ENCODE measurements at places on chromosomes 5 and 9.

DNA sequence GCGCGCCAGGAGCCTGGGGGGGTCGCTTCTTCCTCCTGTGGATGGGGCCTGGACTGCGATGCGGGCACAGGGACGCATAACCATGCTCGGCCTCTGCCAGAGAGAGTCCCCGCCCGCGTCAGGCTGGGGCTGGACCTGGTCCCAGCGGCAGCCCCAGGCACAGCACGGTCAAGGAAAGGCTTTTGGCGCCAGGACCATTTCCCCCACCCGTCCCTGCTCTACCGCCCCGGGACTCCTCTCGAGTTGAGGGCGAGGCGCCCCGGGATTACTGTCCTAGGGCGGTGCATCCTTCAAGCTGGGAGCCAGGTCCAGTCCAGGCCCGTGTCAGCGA, 341 bp downstream of the MXD3 start:
- DNase-seq, result peak; percentile 65

DNA sequence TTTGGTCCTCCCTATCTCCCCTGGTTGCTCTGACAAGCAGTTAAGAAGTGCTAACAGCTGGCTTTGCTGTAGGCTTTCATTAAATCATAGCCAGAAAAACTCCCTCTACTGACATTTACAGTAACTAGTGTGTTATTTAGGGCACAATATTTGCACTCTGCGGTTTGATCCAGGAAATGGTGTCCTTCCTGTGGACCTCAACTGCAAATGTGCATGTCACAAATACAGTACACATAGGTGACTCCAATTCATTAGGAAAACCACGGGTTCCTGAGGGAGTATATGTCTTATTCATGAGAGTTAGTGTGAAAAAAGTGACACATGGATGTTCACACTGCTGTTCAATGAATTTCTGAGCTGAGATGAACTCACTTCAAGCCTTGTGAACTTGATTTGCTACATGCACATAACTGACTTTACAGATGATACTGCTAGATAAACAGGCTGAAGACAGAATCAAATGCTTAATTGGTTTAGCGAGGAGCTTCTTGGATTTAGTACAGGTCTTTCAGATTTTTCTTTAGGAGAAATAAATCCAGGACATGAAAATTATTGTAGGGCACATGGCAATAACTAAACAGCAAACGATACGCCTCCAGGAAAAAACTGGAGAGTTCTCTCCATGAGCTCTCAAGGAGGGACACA, 281.5 kb downstream of the EFNA5 start:
- no peak for DNase-seq

DNA sequence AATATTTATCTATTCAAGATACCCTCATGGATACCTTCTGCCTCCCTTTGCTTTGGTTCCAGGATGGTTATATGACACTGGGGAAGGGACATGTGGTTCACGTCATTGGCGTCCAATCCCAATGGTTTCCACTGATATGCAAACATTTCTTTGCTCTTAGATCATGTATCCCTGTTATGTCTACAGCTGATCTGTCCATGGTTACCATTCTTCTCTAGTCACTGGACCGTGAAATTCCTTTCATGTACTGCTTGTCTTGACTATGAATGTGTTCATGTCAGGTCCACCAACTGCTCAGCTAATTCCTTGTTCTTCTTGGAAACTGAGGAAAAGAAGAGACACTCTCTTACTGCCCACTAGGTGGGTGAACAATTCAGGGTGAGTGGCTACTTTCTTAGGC, 391.1 kb upstream of the ZNF608 start:
- DNase-seq, result no peak

GRCh38 chr9:36597412-36598178, 24.9 kb downstream of the MELK start:
- no peak for DNase-seq

DNA sequence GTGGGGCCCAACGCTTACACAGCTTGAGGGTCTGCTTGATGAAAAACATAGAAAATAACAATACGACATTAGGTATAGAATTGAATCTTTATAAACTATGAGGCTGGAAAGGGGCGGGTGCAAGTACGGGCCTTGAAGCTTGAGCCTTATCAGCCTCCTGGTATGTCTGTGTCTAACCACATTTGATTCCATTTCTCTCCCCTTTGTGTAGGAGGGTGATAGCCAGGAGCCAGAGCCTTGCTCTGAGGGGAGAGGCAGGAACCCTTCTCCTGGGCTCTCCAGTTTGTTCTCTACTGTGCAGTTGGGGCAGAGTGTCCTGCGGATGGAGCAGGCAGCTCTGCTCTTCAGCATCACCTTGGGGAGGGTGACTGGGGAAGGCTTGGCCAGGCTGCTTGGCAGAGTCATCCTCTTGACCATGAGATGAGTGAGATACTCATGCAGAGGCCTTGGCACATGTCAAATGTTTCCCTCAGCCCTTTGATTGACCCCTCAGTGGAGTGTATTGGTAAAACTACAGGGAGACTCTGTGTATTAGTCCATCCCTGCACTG, 153.5 kb downstream of the SEMA6A start:
- DNase-seq, result no peak

GRCh38 chr9:16039988-16040761, 487.3 kb downstream of the CCDC171 start:
- DNase-seq, result no peak

DNA sequence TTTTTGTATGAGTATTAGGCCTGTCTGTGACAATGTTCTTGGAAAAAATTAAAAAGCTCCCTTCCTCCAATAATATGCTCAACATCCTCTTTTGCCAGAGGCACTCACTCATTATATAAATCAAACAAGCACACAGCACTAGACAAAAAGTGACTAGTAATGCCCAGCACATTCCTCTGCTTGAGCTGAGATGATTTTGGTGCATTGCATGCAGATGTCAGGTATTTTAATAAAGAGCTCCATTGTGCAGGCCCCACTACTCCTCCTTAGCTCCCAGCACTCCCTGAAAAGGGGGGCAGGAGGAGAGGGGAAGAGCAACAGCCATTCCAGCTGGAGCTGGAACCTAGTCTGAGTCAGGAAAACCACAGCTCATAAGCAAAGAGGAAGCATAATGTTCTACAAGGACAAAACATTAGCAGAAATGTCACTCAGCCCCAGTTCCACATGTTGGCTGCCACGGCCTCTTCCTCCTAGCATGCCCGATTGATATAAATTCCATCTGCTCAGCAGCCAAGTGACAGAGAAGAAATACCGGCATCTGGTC, 348.5 kb downstream of the BNC2 start:
- no peak for DNase-seq

- DNase-seq, result no peak
These were observed 1041.0 kb downstream of the TLE1 start for GRCh38 chr9:80648336-80648735.

DNA sequence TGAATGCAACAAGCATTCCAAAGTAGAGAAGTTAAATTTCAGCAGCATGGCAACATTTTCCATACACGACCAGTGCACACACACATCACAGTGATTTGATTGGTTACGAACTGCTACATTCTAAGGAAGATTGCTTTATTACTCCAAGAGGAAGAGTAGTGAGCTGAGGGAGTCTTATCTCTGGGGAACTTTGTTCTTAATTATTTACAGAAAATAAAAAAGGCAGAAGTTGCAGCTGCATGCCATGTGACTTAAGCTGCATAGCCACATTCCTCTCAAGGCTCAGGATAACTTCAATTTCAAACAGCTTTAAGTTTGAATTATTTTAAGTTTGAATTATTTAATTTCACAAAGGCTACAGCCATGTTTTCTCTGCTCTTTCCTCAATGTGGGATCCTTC, 71.6 kb upstream of the HSPB3 start:
- no peak for DNase-seq

- DNase-seq, result no peak
These were observed 53.5 kb upstream of the COL15A1 start for GRCh38 chr9:98890256-98890655.

- DNase-seq, result peak; percentile 75
These were observed 112.5 kb downstream of the FAM174A start for GRCh38 chr5:100647461-100648230.

- no peak for DNase-seq
These were observed 662.9 kb upstream of the ZNF608 start for GRCh38 chr5:125409234-125409860.

GRCh38 chr9:81782313-81782995, 93.1 kb upstream of the TLE1 start:
- no peak for DNase-seq

- no peak for DNase-seq
These were observed 30.4 kb downstream of the SKIC3 start for GRCh38 chr5:95524423-95524822.

DNA sequence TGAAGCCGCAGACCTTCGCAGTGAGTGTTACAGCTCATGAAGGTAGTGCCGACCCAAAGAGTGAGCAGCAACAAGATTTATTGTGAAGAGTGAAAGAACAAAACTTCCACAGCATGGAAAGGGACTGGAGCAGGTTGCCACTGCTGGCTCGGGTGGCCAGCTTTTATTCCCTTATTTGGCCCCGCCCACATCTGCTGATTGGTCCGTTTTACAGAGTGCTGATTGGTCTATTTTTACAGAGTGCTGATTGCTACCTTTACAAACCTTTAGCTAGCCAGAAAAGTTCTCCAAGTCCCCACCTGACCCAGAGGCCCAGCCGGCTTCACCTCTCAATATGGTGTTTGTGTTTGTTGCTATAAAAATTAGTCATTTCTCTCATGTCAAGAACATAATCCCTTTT, 49.7 kb downstream of the RECK start:
- no peak for DNase-seq

DNA sequence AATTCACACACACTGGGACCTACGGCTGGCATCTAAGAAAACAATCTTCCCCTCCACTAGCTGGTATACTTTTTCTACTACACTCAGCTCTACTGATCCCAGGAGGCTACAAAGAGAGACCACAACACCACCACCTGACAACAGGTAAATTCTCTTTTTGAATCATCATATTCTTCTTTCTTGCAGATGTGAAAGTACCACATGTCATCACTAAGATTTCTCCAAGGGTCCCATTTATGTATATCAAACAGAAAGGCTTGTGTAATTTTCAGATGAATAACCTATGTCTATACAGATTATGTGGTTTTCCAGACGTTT, 25.1 kb downstream of the PUM3 start:
- DNase-seq, result no peak

DNA sequence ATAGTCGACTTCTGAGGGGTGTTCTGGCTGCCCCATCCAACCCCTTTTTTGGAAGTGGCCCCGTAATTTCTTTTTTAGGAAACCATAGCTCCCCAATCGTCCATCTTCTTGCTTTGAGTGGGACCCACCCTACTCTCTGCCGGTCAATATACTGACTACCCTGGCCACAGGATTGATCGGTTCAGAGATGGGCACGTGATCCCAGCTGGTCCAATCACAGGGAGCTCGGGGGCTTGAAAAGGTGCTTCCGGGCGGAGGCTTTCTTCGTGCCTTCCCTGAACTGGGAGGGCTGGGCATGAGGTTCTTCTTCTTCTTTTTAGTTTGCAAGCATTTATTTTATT, 78.7 kb upstream of the SH3PXD2B start:
- no peak for DNase-seq

GRCh38 chr9:73743826-73744225, 592.2 kb downstream of the ANXA1 start:
- DNase-seq, result no peak

GRCh38 chr5:175746851-175747250, 89.0 kb downstream of the HRH2 start:
- DNase-seq, result no peak

- DNase-seq, result no peak
These were observed 26.9 kb upstream of the SH3PXD2B start for GRCh38 chr5:172481011-172481800.

DNA sequence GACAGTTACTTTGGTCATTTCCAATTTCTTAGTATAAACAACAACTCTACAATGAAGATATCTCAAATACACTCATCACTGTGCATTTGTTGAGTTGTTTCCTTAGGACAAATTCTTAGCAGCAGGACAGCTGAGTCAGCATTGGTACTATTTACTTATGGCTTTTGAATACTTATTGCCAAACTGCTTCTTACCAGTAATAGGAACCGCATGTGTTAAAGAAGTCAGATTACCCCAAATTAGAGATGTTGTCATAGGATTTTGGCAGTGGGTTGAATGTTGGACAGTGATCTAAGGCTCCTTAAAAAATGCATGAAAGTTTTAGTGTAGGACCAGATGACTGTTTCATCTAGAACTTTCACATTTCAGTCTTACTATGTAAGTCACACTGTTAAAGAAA, 280.1 kb upstream of the DMRT1 start:
- no peak for DNase-seq

DNA sequence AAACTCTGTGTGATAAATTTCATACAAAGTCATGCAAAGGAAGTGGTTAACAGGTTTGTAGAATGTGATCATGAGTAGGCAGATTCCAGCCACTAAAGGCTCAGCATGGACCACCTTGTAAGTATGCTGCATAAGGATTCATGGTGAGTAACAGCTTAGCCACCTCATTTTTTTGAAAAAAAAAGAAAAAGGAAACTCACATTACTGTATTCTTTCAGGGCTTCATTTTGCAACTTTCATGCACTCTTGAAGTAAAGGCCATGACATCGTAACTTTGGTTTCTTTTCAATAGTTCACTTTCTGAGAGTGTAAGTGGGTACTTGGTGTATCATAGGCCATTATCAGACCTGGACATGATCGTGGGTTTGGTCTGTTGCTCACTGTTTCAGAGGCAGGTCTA, 175.1 kb downstream of the PCSK1 start:
- no peak for DNase-seq

GRCh38 chr9:38622288-38622674, 1.9 kb upstream of the ANKRD18A start:
- no peak for DNase-seq

DNA sequence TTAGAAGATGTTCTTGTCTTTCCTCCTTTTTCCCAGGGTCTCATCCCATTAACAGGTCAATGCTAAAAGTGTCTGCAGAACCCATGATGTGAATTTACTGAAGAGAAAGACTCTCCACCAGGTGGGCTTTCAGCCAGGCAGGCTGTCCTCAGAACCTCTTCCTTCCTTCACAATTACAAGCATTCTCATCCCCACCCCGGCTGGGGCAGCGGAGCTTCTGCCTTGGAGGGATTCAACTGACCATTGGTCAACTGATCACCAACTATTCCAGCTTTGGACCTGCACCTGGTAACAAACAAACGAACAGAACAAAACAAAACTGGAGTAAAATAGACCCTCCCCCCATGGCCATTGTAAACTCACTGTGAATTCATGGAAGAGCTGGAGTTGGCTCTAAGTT, 12.6 kb downstream of the IL9 start:
- DNase-seq, result no peak

- no peak for DNase-seq
These were observed 1356.8 kb upstream of the ACO1 start for GRCh38 chr9:31027678-31028077.

GRCh38 chr5:113179156-113179555, 202.6 kb downstream of the DCP2 start:
- no peak for DNase-seq

GRCh38 chr5:69046375-69046957, 47.3 kb upstream of the SLC30A5 start:
- DNase-seq, result no peak

- no peak for DNase-seq
These were observed 82.1 kb downstream of the WDR41 start for GRCh38 chr5:77409870-77410621.

GRCh38 chr5:137091472-137091871, 407.7 kb downstream of the SPOCK1 start:
- no peak for DNase-seq
